Muscle of leg (tissue), 16 donors: ENCODE measurements at places on chromosomes 7 and 10. TPM values are rescaled to one million over a fixed set of nuclear protein-coding genes. Genes with fewer than 3 reads are reported as not detected.

Gene PIP
- polyA plus RNA-seq = not detected

Gene CFAP69
- 4.2 TPM for polyA plus RNA-seq

Gene SPDYE2B
- polyA plus RNA-seq = 0.97 TPM

Gene POM121
- polyA plus RNA-seq = 30.9 TPM

Gene ATP6V0E2
- 9.1 TPM for polyA plus RNA-seq

Gene GTPBP4
- polyA plus RNA-seq = 49.4 TPM

Gene NUTM2A
- polyA plus RNA-seq = 3.9 TPM

Gene CALML5
- 0.19 TPM for polyA plus RNA-seq

Gene C10orf67
- polyA plus RNA-seq = 0.26 TPM

Gene MICALL2
- polyA plus RNA-seq = 4.4 TPM

DNA sequence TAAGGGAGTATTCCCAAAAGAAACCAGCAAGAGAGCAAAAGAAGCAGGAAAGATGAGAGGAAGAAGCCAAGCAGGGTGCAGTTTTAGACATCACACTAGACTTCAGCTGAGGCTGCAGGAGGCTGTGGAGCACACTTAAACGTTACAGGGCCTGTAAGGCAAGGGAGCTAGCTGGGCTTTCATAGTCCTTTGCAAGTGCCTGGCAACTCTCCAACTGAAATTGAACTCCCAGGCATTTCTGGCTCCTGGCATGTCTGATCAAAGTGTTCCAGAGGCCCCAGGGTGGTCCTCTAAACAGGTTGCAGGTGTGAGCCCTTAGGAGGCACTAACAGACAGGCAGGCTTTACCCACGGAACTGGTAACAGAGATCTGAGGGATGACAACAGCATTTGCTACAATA is 750.2 kb downstream of the XPNPEP1 start:
- DNase-seq = peak; percentile 54

GRCh38 chr10:112461029-112461887 is 14.2 kb downstream of the VTI1A start:
- no peak for DNase-seq

GRCh38 chr10:98308669-98309365 is 40.8 kb upstream of the LOXL4 start:
- DNase-seq = no peak

DNA sequence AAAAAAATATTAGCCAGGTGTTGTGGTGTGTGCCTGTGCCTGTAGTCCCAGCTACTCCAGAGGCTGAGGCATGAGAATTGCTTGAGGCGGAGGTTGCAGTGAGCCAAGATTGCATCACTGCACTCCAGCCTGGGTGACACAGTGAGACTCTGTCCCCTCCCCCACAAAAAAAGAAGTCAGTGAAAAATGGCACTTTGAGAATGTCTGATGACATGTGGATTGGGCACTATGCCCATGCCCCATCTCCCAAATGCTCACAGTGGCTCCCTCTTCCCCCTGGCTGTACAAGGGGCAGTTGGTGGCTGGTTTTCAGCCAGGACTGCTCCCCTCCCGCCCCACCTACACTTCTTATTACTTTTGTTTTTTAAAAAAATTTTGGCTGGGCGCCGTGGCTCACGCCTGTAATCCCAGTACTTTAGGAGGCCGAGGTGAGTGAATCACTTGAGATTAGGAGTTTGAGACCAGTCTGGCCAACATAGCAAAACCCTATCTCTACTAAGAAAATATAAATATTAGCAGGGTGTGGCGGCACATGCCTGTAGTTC is 26.1 kb downstream of the IL15RA start:
- peak; percentile 27 for DNase-seq

- DNase-seq = no peak
These were observed 65.5 kb downstream of the OSBPL3 start for GRCh38 chr7:24914465-24914859.

GRCh38 chr10:127145173-127145572 is 51.2 kb downstream of the INSYN2A start:
- no peak for DNase-seq

GRCh38 chr10:775245-776075 is 86.0 kb upstream of the DIP2C start:
- DNase-seq = no peak

DNA sequence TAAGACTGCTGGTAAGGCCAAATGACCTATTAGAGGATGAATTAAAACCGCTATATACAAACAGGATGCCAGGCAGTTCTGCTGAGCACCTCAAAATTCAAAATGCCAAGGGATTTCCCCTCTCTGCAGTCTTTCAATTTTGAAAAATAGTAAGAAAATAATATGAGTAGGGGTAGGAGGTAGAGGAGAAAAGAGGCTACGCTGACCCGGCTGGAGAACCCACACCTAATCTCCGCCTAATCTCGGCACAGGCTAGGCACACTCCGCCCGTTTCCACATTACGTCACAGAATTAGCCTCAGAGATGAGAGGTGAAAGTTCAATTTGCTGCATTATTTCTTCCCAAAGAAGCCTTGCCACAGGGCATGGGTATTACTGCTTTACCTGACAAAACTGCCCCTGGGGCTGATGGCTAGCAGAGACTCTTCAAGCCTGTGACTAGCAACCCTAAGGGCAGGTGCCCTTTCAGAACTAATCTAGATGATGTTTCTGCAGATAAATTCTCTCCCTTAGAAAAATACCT is 21.3 kb upstream of the SPOCK2 start:
- DNase-seq = no peak

DNA sequence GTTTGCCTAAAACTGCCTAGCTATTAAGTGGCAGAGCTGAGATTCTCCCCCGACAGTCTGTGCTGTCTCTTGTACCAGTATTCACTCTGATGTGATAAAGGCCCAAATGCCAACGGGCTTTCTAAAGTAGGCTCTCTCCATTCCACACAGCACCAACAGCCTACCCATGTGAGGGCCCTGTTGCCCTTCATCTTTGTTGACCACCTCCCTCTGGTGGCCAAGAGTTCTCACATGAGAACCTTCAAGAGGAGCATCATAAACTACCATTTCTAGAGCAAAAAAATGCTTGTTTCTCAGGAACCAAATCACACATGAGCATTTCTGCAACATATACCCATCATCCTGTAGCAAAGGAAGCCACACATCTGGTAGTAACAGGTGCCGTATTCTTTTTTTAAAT is 185.8 kb downstream of the GRM8 start:
- no peak for DNase-seq

DNA sequence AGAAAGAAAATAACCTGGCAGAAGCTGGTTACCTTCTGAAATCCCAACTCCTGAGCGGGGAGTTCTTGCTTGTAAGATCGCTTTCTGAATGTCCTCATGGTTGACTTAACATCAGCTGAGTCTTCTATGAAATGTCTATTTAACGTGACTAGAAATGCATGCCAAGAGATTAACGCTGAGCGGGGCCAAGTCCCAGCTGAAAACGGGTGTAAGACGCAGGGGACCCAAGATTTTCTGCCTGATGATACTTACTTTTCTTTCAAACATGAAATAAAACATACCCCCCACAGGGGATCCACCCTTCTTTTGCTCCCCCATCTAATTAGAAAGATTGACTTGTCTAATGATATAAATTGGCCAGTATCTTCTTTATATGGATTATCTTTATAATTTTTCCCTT is 14.9 kb downstream of the OR9A2 start:
- peak; percentile 12 for DNase-seq

DNA sequence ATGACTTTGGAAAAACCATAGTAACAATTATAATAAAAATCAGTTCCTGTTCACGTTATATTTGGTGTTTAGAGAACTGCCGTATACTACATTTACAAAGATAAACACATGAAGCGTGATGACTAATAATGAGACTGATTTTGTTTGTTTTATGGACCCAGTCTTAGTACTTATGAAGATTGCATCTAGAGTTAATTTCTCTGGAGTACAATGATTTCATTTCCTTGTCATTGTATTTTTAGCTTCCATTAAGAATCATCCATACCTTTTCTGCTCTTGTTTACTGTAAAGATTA is 2.9 kb downstream of the RBM20 start:
- DNase-seq = no peak

- peak; percentile 57 for DNase-seq
These were observed 9.4 kb upstream of the TMEM168 start for GRCh38 chr7:112799448-112800120.

GRCh38 chr7:272108-272615 is 17.8 kb upstream of the FOXL3 start:
- no peak for DNase-seq

GRCh38 chr10:122861711-122862161 is 16.1 kb upstream of the CUZD1 start:
- DNase-seq = no peak

DNA sequence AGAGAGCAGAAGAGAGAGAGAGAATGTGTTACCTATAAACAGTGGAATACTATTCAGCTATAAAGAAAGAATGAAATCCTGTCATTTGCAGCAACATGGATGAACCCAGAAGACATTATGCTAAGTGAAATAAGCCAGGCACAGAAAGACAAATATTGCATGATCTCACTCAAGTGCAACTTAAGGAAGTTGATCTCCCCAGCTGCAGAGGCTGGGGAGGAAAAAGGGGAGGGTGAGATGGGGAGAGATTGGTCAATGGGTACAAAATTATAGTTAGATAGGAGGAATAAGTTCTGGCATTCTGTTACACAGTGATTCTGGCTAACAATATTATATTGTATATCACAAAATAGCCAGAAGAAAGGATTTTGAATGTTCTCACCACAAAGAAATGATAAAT is 11.2 kb upstream of the JAZF1 start:
- DNase-seq = no peak

- no peak for DNase-seq
These were observed 58.9 kb downstream of the TMEM270 start for GRCh38 chr7:73919694-73920375.
